ENCODE measurements at places on chromosomes 16 and 17. TPM values are rescaled to one million over a fixed set of nuclear protein-coding genes. Genes with fewer than 3 reads are reported as not detected.

- H3K36me3 ChIP-seq = no peaks in the 10 kb centered on the region
- no peak overlapping the region for H3K4me3 ChIP-seq
- peaks cover 9% of the 10 kb centered on the region for H3K4me1 ChIP-seq
- DNase-seq = peak; percentile 74
- H3K27me3 ChIP-seq = no peaks in the 10 kb centered on the region
These were observed 2.4 kb upstream of the CACNA1H start for GRCh38 chr16:1150511-1150982.

GRCh38 chr17:34156401-34156740 is 98.7 kb upstream of the CCL2 start:
- H3K27me3 ChIP-seq = no peaks in the 10 kb centered on the region
- no peak for DNase-seq
- peak overlapping the region; percentile 82 for H3K27ac ChIP-seq
- H3K36me3 ChIP-seq = no peaks in the 10 kb centered on the region

GRCh38 chr17:34764716-34765115 is 185.3 kb downstream of the TMEM132E start:
- H3K36me3 ChIP-seq = no peaks in the 10 kb centered on the region
- H3K4me1 ChIP-seq = 0 out of 2 replicates have a peak, but pooled peaks cover 2% of the 10 kb centered on the region
- DNase-seq = no peak
- H3K27ac ChIP-seq = no peak overlapping the region
- H3K27me3 ChIP-seq = no peaks in the 10 kb centered on the region

DNA sequence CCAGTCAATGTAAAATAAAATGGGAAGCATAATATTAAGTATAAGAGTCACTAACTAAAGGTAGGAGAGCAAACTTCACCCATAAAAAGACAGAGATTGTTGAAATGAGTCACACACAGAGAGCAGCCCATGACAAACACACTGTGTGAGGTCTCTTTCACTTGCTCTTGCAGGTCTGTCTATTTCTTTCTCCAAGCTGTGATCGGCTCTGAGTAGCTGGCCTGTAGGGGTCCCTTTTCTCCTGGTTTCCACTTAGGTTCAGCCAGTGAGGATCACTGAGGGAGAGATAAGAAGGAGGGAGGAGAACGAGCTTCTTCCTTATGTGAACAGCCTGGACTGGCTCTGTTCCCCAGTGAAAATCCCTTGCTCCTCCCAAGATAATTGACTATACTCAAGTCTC is 133.7 kb upstream of the HS3ST3A1 start:
- H3K4me1 ChIP-seq = no peaks in the 10 kb centered on the region
- H3K27ac ChIP-seq = no peak overlapping the region
- no peak overlapping the region for H3K4me3 ChIP-seq

DNA sequence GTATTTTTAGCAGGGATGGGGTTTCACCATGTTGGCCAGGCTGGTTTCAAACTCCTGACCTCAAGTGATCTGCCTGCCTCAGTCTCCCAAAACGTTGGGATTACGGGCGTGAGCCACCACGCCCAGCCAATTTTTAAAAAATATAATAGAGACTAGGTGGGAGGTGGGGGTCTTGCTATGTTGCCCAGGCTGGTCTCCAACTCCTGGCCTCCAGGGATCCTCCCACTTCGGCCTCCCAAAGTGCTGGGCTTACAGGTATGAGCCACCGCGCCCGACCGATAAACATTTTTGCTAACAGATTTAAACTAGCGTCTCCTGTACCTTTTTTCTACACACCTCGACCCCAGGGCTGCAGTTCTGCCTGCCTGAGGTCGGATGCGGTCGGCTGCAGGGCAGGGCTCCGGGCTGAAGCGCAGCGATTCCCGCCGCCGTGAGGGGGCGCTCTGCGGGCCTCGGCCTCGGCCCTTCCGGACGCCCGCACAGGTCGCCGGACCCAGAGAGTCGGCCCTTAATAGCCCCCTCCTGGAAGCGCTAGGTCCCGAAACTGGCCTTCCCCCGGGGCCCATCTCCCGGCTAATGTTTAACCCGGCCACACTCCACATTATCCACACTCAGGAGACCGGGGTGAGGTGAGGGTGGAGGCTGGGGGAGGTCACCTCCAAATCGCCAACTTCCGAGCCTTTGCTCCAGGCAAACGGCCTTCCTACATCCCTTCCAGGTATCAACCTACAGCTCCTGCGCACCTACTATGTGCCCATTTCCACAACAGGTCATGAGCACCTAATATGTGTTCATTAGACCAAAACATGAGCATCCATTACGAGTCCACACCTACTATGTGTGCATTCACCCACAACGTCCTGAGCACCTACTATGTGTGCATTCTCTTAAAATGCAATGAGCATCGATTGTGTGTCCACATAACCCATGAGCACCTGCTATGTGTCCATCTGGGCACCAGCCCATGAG is 2.0 kb upstream of the GLIS2 start:
- H3K27ac ChIP-seq = no peak overlapping the region
- DNase-seq = no peak
- H3K4me1 ChIP-seq = no peaks in the 10 kb centered on the region

- no peaks in the 10 kb centered on the region for H3K27me3 ChIP-seq
- no peak for DNase-seq
- no peak overlapping the region for H3K27ac ChIP-seq
- no peak overlapping the region for H3K4me3 ChIP-seq
These were observed 1527.3 kb upstream of the GOT2 start for GRCh38 chr16:60261425-60261824.

GRCh38 chr17:44317545-44317944 is 7.1 kb downstream of the SLC25A39 start:
- H3K27me3 ChIP-seq = no peaks in the 10 kb centered on the region
- no peak for DNase-seq
- peaks cover 16% of the 10 kb centered on the region for H3K36me3 ChIP-seq
- H3K27ac ChIP-seq = no peak overlapping the region
- no peak overlapping the region for H3K4me3 ChIP-seq

DNA sequence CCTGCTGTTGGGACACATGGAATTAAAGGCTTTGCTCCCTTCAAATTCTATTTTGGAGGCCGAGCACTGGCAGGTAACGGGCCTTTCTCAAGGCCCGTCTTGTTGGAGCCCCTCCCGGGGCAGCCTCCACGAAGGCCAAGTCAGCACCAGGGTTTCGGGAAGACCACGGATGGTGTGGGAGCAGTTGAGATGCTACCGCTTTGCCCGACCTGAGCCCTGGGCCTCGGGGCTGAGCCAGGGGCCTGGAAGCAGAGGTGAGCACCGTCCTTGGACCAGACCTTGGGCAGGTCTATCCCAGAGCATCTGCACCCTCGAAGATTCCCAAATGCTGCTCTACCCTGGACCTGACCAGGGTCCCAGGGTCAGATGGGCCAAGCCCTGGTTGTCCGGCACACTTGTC is 23.0 kb downstream of the C17orf100 start:
- no peak overlapping the region for H3K4me3 ChIP-seq
- H3K27ac ChIP-seq = no peak overlapping the region
- no peaks in the 10 kb centered on the region for H3K36me3 ChIP-seq
- no peaks in the 10 kb centered on the region for H3K27me3 ChIP-seq

GRCh38 chr16:21989133-21989532 is 11.8 kb downstream of the PDZD9 start:
- H3K27ac ChIP-seq = no peak overlapping the region
- no peak for DNase-seq
- no peaks in the 10 kb centered on the region for H3K27me3 ChIP-seq
- H3K4me1 ChIP-seq = no peaks in the 10 kb centered on the region
- H3K4me3 ChIP-seq = no peak overlapping the region

DNA sequence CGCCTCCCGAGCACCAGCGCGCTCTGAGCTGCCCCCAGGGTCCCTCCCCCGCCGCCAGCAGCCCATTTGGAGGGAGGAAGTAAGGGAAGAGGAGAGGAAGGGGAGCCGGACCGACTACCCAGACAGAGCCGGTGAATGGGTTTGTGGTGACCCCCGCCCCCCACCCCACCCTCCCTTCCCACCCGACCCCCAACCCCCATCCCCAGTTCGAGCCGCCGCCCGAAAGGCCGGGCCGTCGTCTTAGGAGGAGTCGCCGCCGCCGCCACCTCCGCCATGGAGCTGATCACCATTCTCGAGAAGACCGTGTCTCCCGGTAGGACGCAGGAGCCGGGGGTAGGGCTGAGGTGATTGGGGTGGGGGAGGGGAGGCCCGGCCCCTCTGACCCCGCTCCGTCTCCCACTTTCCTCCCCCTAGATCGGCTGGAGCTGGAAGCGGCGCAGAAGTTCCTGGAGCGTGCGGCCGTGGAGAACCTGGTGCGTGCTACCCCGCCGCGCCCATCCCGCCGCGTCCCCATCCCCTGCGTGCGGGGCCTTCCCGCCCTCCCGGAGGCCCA is 329 bp downstream of the KPNB1 start:
- DNase-seq = no peak
- H3K4me1 ChIP-seq = peaks cover 2% of the 10 kb centered on the region
- no peaks in the 10 kb centered on the region for H3K27me3 ChIP-seq
- peaks cover 32% of the 10 kb centered on the region for H3K36me3 ChIP-seq
- peak overlapping the region; percentile 83 for H3K27ac ChIP-seq

GRCh38 chr17:39688475-39688835 is 598 bp upstream of the PGAP3 start:
- no peaks in the 10 kb centered on the region for H3K36me3 ChIP-seq
- H3K27me3 ChIP-seq = no peaks in the 10 kb centered on the region
- H3K4me1 ChIP-seq = peaks cover 13% of the 10 kb centered on the region
- peak overlapping the region; percentile 80 for H3K4me3 ChIP-seq
- H3K27ac ChIP-seq = peak overlapping the region; percentile 97

- H3K27ac ChIP-seq = no peak overlapping the region
- no peak for DNase-seq
- no peaks in the 10 kb centered on the region for H3K36me3 ChIP-seq
- H3K4me3 ChIP-seq = no peak overlapping the region
- no peaks in the 10 kb centered on the region for H3K4me1 ChIP-seq
These were observed 194.4 kb upstream of the MAF start for GRCh38 chr16:79794941-79795340.

DNA sequence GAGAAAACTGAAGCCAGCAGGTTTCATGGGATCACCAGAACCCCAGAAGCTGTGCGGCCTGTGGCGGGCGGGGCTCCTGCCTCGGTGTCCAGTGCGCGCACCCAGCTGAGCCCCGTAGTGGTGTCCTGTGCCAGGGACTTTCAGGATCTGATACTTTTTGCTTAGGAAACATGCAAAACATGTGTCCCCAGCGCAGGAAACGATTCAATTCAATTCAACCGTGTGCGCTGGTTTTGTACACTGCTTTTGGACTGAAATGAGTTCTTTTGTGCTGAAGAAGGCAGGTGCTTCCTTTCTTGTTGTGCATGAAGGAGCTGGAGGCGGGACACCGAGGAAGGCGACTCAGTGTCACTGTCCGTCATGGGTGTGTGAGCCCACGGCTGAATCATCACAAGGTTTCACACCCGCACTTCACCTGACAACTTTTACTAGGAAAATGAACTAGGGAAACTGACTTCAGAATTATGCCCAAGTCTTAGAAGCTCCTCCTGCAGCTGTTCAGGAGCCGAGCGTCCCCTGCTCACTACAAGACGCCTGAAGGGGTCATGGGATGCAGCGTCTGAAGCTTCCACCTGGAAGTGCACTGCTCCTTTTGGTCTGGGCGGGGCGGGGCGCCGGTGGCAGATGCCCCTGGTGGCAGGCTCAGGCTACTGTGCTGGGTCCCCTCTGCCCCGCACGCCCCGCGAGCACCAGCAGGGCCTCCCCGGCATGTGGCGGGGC is 31.4 kb upstream of the ZNF750 start:
- no peak overlapping the region for H3K4me3 ChIP-seq
- no peak overlapping the region for H3K27ac ChIP-seq
- no peaks in the 10 kb centered on the region for H3K4me1 ChIP-seq

GRCh38 chr17:19660219-19660870 is 11.8 kb downstream of the ALDH3A2 start:
- no peak for DNase-seq
- H3K27ac ChIP-seq = no peak overlapping the region
- no peak overlapping the region for H3K4me3 ChIP-seq
- peaks cover 6% of the 10 kb centered on the region for H3K36me3 ChIP-seq
- no peaks in the 10 kb centered on the region for H3K4me1 ChIP-seq
- no peaks in the 10 kb centered on the region for H3K27me3 ChIP-seq

GRCh38 chr17:1008008-1008761 is 11.3 kb downstream of the TIMM22 start:
- H3K27ac ChIP-seq = no peak overlapping the region
- H3K4me1 ChIP-seq = peaks cover 3% of the 10 kb centered on the region
- H3K27me3 ChIP-seq = no peaks in the 10 kb centered on the region
- H3K36me3 ChIP-seq = no peaks in the 10 kb centered on the region

GRCh38 chr16:78407191-78407590 is 307.7 kb downstream of the WWOX start:
- no peak for DNase-seq
- H3K4me3 ChIP-seq = no peak overlapping the region
- no peaks in the 10 kb centered on the region for H3K27me3 ChIP-seq
- no peaks in the 10 kb centered on the region for H3K36me3 ChIP-seq

Gene STH
- total RNA-seq = not detected

Gene GRAPL
- not detected for total RNA-seq

Gene RTN4RL1
- not detected for total RNA-seq
